NCI-H2029 treated with DMSO at 0.1 percent for 48 hours (cell line): ENCODE measurements at places on chromosomes 5 and 9.

DNA sequence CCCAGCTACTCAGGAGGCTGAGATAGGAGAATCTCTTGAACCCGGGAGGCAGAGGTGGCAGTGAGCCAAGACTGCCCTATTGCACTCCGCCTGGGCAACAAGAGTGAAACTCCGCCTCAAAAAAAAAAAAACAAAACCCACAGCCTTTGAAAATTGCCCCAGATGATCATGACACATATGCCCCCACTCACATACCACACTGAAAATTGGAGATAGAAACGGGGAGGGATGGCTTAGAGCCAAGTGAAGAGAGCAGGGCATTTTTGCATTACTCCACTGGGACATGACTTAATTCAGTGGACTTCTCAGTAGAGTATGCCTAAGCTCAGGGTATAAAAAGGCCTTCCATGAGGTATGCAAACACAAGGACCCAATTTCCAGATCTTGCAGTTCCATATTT lies 309.3 kb downstream of the BNC2 start:
- DNase-seq = no peak

DNA sequence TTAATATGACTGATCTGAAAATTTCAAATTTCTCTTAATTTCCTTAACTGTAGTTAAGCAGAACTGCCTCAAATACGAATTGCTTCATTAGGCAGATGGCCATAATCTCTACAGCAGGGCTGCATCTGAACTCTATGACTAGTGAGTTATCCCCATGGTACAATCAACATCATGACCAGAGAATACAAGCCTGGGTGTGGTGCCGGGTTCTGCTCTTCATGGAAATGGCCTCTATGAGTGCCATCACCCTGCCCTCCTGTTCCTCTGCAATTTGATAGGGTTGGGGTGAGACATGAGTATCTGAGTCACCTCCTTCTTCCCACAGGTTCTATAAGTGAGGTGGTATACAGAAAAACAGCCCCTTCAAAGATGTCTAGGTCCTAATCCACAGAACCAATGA lies 235.9 kb downstream of the AP3B1 start:
- no peak for DNase-seq

GRCh38 chr5:151470439-151470838 lies 23.0 kb downstream of the SLC36A1 start:
- DNase-seq = peak; percentile 93

GRCh38 chr9:129708793-129709192 lies 43.3 kb downstream of the PRRX2 start:
- DNase-seq = no peak
